ENCODE measurements at places on chromosomes 7 and 10.

DNA sequence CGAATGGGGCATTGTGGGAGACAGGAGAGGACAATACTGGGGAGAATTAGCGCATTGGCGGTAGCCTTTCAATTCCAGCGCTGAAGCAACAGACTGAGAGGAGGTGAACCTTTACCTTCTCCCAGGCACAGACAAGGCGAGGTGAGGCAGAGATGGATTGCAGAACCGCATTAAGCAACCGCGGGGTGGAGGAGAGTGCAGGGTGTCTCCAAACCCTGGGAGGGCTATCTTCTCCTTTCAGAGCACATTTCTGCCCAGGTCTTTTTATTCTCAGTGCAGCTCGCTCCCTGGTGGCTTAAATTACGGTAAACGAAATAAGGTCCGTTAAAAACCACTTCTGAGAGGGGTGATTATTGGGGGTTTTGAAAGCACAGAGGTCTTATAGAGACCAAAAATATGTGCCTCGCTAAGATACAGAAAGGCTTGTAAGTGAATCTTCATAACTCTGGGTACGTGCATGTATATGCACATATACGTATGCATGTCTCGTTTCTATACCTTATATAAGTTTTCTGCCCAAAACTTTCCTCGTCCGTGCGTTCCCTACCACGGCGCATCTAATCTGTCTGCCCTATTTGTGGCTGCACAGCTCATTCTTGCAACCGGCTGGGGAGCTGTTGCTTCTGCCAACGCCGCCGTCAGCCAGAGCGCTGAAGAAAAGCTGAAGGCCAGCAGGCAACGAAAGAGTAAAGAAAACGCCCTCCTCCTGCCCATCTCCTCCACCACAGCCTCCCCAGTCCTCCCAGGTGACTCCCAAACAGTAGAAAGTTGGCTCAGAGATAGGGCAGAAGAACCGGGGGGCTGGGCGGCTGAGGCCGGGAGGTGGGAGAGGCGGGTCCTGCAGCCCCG lies 895 bp upstream of the ZNF804B start:
- no peak for DNase-seq

DNA sequence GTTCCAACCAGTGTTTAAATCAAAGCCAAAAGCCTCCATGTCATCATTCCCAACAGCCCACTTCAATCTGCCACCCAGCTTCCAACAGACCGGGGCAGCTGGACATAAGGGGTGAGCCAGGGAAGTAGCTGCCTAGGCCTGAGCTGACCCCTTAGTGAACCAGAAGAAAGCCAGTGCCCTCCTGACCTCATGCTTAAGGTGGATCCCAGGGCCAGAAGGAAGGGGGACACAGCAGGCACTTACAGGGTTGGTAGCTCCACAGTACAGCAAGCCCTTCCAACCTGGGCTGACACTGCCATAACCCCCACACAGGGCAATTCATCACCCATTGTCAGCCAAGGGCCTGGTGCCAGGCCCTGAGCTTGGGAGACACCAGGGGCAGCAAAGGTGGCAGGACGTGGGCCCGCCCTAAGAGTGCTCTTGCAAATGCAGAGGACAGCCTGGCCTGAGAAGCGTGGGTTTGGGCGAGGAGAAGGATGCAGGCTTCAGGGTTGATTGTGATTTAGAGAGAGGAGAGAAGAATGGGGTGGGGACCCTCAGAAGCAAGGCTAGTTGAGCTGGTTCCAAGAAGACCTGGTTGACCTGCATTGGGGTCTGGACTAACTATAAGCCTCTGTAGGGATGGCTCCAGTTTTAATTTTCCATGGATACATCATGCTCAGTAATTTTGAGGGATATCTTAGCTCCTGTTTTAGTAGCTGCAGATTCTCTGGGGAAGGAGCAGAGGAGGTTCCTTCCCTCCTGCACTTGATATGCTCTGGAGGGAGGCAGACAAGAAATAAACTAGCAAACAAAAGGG lies 3.1 kb upstream of the CYP26A1 start:
- no peak for DNase-seq

DNA sequence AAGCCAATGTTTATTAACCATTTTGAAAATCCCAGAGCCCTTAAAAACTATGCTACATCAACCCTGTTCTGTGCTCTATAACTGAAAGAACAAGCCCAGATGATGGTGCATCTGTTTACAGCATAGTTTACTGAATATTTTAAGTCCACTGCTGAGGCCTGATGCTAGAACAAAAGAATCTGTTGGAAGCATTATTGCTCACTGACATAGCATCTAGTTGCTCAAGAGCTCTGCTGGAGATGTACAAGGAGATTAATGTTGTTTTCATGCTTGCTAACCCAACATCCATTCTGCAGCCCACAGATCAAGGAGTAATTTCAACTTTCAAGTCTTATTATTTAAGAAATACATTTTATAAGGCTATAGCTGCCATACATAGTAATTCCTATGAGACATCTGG lies 181.3 kb upstream of the FEZF1 start:
- no peak for DNase-seq

- DNase-seq, result no peak
Measured at GRCh38 chr10:31693491-31693890, 235.1 kb downstream of the ARHGAP12 start.

- peak; percentile 54 for DNase-seq
Measured at GRCh38 chr7:39623732-39624441, 515 bp downstream of the RALA start.

DNA sequence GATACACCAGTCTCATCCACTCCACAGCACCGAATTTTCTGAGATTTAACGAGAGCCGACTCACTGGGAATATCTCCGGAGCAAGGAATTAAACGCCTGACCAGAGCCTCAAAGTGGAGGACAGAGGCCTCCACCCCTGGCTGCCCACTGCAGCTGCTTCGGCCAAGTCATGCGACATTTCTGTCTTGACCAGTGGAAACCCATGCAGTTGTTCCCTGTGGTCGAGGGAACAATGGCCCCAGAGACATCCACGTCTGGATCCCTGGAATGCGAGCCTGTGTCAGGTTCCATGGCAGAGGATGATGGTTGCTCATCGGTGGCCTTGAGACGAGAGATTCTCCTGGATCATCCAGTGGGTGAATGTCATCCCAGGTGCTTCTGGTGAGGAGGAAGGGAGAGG lies 65.7 kb upstream of the INSIG1 start:
- no peak for DNase-seq

GRCh38 chr10:72263613-72264241 lies 10.0 kb upstream of the DDIT4 start:
- peak; percentile 48 for DNase-seq

GRCh38 chr10:21278491-21279216 lies 246.8 kb downstream of the SKIDA1 start:
- peak; percentile 89 for DNase-seq

- peak; percentile 2 for DNase-seq
Measured at GRCh38 chr7:113404245-113404644, 285.9 kb upstream of the SMIM30 start.

- no peak for DNase-seq
Measured at GRCh38 chr7:29196971-29197595, 2.5 kb downstream of the CHN2 start.

DNA sequence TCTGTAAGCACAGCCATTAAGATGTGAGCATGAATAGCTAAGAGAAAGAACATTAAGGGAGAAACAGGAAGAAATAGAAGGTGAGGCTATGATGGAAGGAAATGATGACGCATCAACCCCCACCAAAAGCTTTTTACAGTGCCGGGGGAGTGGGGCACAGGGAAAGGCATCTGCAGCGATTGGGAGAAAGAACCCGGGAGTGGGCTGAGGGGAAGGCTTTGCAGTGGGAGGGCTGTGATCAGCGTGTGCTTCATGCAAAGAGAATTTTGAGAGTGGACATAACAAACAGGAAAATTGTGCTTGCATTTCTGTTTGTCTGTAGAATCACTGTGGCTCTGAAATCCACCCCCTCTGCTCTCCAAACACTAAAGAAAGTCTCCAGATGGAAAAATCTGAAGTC lies 250.8 kb downstream of the KCNMA1 start:
- DNase-seq, result no peak

DNA sequence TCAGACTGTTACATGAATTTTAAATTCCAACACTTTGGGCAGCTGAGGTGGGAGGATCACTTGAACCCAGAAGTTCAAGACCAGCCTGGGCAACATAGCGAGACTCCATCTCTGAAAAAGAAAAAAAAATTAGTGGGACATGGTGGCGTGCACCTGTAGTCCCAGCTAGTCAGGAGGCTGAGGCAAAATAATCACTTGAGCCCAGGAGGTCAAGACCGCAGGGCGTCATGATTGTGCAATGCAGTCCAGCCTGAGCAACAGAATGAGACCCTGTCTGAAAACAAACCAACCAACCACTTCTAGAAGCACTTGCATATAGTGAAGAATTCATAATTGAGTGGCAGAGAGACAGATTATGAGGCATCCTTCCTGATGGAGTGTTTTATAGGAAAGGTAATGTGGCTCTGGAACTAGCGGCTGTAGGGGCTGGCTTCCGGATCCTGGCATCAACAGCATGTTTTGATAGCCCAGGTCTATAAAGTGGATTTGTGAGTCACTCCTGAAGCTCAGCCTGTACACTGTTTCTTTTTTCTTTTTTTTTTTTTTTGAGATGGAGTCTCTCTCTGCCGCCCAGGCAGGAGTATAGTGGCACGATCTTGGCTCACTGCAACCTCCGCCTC lies 40.3 kb upstream of the RSBN1L start:
- DNase-seq, result no peak

DNA sequence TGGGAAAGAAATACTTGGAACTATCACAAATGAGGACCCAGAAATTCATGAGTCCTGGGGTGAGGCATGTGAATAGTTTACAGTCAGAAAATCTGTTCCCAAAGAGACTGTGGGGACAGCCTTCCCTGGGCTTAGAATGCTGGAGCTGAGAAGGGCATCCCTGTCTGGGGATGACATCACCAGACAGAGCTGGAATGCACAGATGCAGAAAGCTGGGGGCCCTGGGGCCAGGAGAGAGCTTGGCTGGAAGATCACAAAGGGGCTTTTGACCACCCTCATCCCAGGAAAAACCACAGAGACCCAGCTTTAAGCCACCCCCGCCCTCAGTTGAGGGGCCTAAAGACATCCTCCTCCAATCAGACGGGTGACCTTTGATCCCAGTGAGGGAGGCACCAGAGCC lies 264.5 kb downstream of the PLXNA4 start:
- DNase-seq, result no peak
